Putamen (tissue), 1 donor: ENCODE measurements at places on chromosomes 4 and X.

- no peak for DNase-seq
Observed at GRCh38 chrX:128897621-128898020, 625.7 kb downstream of the SMARCA1 start.

DNA sequence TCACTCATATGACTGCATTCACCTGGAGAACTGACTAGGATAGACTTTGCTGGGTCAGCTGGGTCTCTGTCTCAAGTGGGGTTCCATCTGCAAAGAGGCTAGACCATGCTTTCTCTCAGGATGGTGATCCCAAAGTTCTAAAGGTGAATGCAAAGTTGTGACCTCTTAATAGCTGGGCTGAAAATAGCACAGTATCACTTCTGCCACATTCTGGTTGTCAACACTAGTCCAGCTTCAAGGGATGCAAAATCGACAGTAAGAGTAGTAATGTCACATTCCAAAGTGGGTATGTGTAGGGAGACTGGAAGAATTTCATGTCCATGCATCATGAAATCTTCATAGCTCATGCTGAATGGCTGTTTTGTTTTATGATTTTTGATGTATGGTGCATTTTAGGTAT, 414.6 kb downstream of the PCDH7 start:
- DNase-seq, result no peak

- DNase-seq, result no peak
Observed at GRCh38 chr4:173519111-173520101, 10.6 kb downstream of the HAND2 start.

DNA sequence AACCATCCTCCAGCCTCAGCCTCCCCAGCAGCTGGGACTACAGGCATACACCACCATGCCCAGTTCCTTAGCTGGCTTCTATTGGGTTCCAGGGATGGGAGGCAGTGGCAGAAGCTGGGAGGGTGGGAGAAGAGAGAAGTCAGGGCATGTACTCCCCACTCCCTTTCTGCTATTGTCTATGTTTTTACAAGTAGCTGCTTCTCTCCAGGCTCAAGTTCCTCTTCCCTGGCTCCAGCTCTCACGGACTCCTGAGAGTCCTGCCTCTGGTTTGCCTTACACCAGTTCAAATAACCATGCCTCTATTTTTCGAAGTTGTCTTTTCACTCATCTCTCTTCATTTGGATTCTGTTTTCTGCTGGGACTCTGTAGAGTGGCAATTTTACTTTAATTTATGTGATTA, 2.9 kb downstream of the TBC1D9 start:
- DNase-seq, result no peak

DNA sequence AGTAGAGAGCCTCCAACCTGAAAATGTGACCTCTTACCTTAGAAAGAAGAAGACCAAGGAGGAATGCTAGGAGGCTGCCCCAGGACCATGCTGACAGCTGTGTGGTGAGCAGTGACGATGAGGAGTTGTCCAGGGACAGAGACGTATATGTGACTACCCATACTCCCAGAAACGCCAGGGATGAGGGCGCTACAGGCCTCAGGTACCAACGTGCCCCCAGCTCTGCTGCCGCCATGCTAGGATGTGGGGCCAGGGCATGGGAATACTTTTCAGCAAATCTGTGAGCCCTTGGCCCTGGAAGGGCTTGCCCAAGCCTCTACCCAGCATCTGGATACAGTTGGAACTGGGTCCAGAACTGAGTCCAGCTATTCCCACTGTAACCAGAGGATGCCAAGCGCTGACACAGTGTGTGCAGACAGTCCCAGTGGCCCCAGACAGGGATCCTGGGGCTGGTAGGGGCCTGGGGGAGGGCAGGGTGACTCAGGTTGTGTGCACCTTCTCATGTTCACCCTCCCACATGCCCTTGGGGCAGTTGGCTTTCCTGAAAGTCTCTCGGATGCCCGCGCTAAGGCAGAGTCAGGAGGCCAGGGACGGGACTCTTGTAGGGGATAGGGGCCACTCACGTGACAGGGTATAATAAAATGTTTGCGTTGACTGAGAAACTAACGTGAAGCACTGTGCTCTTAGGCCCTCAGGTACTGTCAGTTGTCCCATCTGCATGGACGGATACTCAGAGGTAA, 23.9 kb upstream of the FAM193A start:
- DNase-seq, result no peak

- no peak for DNase-seq
Observed at GRCh38 chr4:15348695-15349094, 79.1 kb upstream of the C1QTNF7 start.
